ENCODE measurements at places on chromosomes 16 and 17.

DNA sequence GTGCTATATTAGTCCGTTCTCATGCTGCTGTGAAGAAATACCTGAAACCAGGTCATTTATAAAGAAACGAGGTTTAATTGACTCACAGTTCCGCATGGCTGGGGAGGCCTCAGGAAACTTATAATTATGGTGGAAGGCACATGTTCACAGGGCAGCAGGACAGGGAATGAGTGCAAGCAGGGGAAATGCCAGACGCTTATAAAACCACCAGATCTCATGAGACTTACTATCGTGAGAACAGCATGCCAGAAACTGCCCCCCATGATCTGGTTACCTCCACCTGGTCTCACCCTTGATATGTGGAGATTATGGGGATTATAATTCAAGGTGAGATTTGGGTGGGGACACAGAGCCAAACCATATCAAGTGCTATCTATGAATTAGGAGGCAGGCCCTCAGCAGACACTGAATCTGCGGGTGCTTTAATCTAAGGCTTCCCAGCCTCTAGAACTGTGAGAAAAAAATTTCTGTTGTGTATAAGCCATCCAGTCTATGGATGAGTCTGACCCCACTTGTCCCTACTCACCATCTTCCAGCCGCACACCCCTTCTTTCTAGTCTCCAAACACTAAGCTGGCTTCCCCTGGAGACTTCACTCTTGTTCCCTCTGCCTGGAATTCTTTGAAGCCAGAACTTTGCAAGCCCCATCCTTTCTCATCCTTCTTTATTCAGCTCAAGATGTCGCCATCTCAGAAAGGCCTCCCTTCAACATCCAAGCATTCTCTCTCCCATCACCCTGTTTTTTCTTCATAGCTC, 772 bp upstream of the NUP93 start:
- DNase-seq, result peak; percentile 33

DNA sequence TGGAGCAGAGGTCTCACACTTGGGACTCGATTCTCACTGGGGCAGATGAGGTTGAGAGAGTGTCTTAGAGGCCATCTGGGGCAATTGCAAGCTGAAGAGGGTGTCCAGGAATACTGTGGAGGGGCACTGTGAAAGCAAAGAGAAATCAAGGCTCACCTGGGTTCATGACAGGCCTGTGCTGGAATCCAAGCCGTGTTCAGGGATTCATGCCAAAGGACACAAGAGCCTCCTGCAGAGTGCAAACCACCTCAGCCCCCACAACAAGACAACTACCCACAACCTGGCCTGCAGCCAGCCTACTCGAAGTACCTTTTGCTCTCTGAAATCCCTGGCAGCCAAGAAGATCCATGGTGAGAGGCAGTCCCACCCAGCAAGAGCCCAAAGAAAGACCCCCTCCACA, 2334.2 kb downstream of the TP53TG3F start:
- no peak for DNase-seq

DNA sequence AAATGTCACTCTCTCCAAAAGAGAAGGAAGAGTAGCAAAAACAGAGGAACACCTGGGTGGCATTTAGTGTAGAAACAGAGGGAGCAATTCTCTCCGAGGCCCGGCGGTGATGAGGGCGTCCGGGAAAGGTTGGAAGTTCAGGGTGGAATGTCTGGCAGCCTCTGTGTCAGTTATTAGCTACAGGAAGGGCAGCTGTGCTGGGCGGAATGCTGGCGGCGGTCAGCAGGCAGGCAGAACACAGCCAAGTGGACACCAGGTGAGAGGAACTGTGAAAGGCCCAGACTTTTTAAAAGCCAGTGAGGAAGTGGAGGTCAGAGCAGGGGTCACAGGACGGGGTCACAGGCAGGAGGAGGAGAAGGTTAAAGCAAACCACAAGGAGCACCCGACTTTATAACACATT, 238.1 kb downstream of the NTN1 start:
- no peak for DNase-seq

DNA sequence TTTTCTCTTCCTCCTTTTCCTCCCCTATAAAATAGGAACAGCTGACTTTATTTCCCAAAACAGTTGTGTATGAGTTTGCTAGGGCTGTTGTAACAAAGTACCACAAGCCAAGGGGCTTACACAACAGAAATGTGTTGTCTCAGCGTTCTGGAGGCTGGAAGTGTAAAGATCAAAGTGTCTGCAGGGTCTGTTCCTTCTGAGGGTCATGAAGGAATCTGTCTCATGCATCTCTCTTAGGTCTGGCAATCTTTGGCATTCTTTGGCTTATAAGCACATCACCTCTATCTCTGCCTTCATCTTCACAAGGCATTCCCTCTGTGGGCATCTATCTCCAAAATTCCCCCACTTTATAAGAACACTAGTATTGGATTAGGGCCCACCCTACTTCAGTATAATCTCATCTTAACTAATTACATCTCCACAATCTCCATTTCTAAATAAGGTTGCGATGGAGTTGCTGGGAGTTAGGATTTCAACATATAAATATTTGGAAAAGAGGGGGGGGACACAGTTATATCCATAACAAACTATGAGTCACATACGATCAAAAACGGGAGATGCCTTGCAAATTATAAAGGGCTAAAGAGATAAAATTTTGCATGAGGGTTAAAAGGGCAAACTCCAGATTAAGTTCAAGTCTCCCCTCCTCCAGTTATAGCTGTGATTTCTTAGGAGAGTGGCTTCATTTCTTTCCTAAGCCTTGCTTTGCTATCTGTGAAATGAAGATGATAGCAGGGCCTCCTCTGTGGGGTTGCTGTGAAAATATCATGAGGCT, 109.7 kb downstream of the VAT1L start:
- peak; percentile 76 for DNase-seq

DNA sequence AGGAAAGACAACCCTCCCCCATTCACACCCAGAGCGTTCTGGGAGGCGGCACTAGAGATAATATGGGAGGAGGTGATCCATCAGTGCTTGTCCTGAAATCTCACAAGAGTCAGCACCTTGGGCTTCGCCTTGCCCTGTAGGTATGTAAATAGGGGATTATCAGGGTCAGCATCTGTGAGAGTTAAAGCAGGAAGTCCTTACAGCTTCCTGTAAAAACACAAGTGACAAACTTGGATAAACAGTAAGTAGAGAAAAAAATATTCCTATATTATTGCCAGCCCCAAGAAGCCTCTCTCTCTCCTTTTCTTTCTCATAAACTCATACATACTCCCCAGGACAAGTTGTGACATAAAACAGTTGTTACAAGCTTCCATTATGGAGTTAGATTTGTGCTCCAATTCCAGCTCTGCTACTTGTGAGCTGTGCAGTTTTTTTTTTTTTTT, 187.7 kb downstream of the MAF start:
- no peak for DNase-seq
